Activated CD4-positive, alpha-beta T cell treated with anti-CD3 and anti-CD28 coated beads for 36 hours (primary cell): ENCODE measurements at places on chromosomes 16 and 17. TPM values are rescaled to one million over a fixed set of nuclear protein-coding genes. Genes with fewer than 3 reads are reported as not detected.

The FSCN2 gene
- total RNA-seq, result 0.58 TPM

The LAT gene
- total RNA-seq, result 234 TPM

The NR1D1 gene
- 5.4 TPM for total RNA-seq

The SCNN1B gene
- not detected for total RNA-seq

DNA sequence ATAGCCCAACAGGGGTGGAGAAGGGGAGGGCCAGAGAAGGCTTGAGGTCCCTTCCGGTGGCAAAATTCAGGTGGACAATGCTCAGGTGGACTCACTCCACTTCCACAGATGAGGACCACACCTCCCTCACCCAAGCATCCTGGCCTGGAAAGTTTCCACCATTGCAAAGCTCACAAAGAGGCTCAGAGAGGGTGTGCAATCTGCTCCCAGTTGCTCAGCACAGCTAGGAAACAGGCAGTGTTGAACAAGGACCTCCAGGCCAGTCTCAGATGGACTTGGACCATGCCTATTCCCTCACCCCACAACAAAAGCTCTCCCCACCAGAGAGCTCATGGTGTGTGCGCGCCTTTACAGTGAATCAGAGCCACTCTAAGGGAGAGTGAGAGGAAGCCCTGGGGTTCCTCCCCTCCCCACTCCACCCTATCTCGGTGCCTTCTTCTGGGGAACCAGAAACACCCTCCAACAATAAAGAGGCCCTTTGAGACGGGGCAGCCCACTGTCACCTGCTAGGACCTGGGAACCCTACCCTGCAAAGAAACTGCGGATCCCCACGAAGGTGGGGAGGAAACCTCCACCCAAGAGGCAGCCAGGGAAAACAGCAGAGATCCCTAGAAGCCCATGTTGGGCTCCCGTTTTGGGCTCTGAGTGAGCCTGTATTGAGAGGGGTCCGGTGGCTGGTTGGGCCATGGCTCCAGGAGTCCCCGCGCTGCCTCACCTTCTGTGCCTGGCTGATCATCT, 1.6 kb downstream of the FAM83G start:
- H3K36me3 ChIP-seq, result peaks cover 20% of the 10 kb centered on the region
- peak overlapping the region; percentile 88 for H3K4me3 ChIP-seq
- DNase-seq, result peak; percentile 42
- H3K4me1 ChIP-seq, result peaks cover 26% of the 10 kb centered on the region

- no peak overlapping the region for H3K4me3 ChIP-seq
- no peak for DNase-seq
- no peaks in the 10 kb centered on the region for H3K27me3 ChIP-seq
Observed at GRCh38 chr16:31063495-31063842, 10.6 kb downstream of the ZNF668 start.

DNA sequence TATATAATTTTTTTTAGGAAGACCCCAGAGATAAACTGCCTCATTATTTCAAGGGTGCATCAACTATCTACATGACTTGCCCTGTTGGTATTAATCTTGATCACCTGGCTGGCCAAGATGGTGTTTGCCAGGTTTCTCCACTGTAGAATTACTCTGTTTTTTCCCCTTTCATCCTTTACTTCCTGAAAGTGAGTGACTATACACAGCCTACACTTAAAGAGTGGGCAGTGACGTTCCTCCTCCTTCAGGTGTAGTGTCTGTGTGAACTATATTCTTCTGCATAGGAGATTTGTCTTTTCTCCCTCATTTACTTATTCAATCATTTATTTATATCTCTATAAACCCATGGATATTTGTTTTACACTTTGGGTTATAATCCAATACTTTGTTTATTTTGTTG, 246.7 kb downstream of the IRF8 start:
- no peaks in the 10 kb centered on the region for H3K36me3 ChIP-seq
- no peak overlapping the region for H3K27ac ChIP-seq
- H3K4me1 ChIP-seq, result no peaks in the 10 kb centered on the region
- peaks cover 2% of the 10 kb centered on the region for H3K27me3 ChIP-seq
- DNase-seq, result no peak
- no peak overlapping the region for H3K4me3 ChIP-seq

GRCh38 chr17:35297666-35298065, 54.8 kb downstream of the SLFN5 start:
- no peak overlapping the region for H3K27ac ChIP-seq
- no peak overlapping the region for H3K4me3 ChIP-seq
- H3K36me3 ChIP-seq, result no peaks in the 10 kb centered on the region
- peaks cover 5% of the 10 kb centered on the region for H3K4me1 ChIP-seq

GRCh38 chr17:75758131-75758905, 6.7 kb downstream of the GALK1 start:
- peaks cover 7% of the 10 kb centered on the region for H3K4me1 ChIP-seq
- no peaks in the 10 kb centered on the region for H3K27me3 ChIP-seq
- H3K4me3 ChIP-seq, result no peak overlapping the region

DNA sequence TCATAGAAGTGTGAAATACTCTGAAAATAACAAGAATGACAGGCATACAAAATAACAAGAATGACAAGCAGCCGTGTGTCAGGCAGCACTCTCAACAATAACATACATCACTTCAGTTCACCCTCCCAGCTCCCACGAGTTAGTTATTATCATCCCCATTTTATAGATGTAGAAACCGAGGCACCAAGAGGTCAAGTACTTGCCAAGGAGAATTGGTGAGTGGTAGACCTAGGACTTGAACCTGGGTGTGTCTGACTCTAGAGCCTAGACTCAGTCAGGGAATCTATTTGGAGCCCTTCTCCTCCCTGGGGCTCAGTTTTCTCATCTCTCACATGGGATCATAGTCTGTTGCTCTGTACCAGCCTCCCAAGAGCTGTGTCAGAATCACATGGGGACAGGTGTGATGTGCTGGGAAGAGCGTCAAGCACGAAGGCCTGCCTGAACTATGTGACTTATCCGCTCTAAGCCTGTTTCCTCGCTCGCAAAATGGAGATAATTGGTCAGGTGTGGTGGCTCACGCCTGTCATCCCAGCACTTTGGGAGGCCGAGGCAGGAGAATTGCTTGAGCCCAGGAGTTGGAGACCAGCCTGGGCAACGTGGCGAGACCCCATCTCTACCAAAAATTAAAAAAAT, 19.4 kb upstream of the PHOSPHO1 start:
- H3K36me3 ChIP-seq, result no peaks in the 10 kb centered on the region
- peaks cover 3% of the 10 kb centered on the region for H3K27me3 ChIP-seq
- H3K4me3 ChIP-seq, result no peak overlapping the region
- no peak overlapping the region for H3K27ac ChIP-seq
- DNase-seq, result no peak
- H3K4me1 ChIP-seq, result no peaks in the 10 kb centered on the region

DNA sequence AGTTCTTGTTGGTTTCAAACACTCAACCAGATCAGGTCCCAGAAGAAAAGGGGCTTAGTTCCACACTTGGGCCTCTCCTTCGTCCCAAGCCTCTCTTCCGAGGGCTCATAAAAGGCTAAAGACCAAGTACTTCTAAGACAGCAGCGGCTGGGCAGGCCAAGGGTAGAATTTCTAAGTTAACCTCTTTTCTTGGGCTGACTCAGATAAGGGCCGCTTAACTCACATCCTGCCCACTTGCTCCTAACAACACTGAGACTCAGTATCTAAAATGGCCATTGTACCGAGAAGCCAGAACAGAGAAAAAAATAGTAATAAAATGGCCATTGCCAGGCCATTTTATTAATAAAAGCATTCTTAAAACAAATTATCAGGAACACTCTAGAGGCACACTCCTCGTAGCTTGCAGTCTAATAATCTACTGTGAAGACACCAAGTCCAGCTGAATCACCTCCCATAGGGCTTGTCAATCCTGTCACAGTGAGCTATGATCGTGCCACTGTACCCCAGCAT, 42.1 kb downstream of the RANBP10 start:
- peaks cover 12% of the 10 kb centered on the region for H3K4me1 ChIP-seq
- peaks cover 4% of the 10 kb centered on the region for H3K36me3 ChIP-seq
- H3K4me3 ChIP-seq, result no peak overlapping the region
- H3K27me3 ChIP-seq, result no peaks in the 10 kb centered on the region

DNA sequence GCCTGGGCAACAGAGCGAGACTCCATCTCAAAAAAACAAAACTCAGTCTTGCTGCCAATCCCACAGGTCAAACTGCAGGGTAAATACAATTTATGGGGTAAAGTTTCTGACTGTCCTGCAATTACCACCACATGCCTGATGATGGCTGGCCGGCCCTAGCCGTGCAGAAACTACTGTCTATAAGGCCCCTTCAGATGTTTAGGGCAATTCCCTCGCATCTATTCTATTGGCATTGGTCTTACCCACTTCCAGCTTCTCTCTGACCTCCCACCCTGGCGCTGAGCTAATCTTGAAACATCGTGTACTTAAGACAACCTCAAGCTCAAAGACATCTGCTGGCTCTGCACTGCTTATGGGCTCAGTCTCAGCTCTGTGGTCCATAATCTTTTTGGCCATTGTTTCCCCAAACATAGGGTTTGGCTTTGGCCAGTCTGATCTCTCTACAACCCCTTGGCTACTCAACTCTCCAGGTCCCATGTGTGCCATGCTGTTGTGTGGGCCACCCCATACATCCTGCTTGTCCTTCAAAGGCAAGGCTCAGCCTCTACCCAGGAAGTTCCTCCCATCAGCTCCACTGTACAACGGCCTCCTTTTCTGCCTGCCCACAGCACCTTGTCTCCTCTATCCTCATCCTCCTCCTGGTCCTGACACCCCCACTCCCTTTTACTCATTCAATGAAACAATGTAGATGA, 16.6 kb downstream of the MAP3K14 start:
- DNase-seq, result no peak
- H3K27ac ChIP-seq, result peak overlapping the region; percentile 73
- peaks cover 88% of the 10 kb centered on the region for H3K4me1 ChIP-seq
- no peak overlapping the region for H3K4me3 ChIP-seq
- H3K27me3 ChIP-seq, result no peaks in the 10 kb centered on the region

- H3K4me1 ChIP-seq, result no peaks in the 10 kb centered on the region
- H3K4me3 ChIP-seq, result no peak within 1 kb of the TSS
- no peaks in the 10 kb centered on the region for H3K36me3 ChIP-seq
- H3K27ac ChIP-seq, result no peak within 1 kb of the TSS
- peaks cover 4% of the 10 kb centered on the region for H3K27me3 ChIP-seq
Observed at GRCh38 chr16:2829501-2830354, at the start of gene ZG16B. Gene ZG16B, plus strand, starts transcription at chr16:2830303. Its CDS starts 139 bp downstream, at chr16:2830442.
